ENCODE measurements at places on chromosomes 4 and X.

GRCh38 chrX:20456971-20457370, 190.3 kb upstream of the RPS6KA3 start:
- DNase-seq, result no peak

DNA sequence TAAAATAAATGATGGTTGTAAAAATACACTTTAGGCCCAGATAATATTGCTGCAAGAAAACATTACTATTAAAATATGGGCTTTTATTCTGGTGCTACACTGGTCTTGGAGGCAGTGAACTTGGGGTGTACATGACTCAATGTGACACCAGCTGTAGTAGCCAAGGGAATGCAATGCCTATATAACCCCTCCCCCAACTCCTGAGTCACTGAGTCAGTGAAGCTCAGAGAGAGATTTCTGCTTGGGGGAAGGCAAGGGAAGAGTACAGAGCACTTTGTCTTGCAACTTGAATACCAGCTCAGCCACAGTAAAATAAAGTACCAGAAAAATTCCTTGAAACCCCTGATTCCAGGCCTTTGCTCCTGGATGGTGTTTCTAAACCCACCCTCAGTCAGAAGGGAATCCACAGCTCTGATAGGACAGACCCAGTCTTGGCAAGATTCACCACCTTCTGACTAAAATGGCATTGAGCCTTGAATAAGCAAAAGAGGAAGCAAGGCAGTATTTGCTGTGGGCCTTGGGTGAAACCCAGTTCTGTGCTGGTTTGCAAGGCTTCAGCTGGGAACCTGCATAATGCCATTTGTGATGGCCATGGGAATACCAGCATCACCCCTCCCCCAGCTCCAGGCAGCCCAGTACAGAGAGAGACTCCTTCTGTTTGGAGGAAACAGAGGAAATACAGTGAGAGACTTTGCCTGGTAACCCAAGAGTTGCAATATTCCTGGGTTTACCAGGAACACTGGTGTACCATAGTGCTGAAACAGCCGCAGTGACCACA, 209.9 kb downstream of the IQCM start:
- DNase-seq, result no peak

DNA sequence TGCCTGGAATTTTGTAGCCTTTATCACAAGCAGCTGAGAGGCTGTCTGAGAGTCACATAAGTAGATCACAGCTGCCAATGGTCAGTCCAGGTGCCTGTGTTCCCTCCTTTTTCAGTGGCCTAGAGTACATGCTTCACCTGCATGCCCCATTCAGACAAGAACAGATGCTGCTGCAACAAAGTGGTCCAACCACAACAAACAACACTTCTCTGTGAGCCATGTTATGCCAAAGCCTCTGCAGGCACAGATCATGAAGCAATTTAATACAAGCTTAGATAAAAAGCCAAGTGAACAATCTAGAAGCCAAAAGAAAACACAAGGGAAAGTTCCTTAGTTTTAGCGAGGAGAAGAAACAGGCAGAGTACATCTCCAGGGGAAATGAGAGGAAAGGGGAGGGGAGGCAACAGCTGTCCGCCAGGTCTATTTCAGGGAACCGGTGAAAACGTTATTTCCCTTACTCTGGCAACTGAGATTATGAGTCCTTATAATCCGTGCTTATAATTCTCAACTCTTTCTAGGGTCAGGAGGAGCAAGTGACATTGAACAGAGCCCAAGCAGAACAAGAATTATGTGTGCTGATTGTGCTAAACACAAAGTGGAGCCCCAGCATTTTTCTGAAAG, 92.6 kb downstream of the TSPAN5 start:
- no peak for DNase-seq

- DNase-seq, result no peak
These were observed 119.4 kb upstream of the SORBS2 start for GRCh38 chr4:185931375-185931774.

- no peak for DNase-seq
These were observed 290.6 kb downstream of the ZNF674 start for GRCh38 chrX:46254641-46255040.

DNA sequence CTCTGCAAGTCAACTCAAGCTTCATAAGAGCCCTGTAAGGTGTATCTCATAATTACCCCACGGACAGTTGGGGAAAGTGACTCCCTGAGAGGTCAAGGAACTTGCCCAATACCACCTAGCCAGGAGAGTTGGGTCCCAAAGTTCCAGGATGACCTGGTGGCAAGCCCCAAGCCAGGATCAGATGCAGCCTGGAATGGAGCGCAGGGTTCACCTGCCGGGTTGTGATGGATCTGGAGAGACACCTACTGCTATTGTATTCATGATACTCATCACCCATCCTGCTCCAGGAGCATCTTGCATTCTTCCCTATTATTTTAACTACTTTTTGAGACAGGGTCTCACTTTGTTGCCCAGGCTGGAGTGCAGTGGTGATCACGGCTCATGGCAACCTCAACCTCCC, 36.1 kb downstream of the ZBTB49 start:
- DNase-seq, result no peak

GRCh38 chrX:17435476-17435875, 60.5 kb downstream of the NHS start:
- DNase-seq, result no peak

DNA sequence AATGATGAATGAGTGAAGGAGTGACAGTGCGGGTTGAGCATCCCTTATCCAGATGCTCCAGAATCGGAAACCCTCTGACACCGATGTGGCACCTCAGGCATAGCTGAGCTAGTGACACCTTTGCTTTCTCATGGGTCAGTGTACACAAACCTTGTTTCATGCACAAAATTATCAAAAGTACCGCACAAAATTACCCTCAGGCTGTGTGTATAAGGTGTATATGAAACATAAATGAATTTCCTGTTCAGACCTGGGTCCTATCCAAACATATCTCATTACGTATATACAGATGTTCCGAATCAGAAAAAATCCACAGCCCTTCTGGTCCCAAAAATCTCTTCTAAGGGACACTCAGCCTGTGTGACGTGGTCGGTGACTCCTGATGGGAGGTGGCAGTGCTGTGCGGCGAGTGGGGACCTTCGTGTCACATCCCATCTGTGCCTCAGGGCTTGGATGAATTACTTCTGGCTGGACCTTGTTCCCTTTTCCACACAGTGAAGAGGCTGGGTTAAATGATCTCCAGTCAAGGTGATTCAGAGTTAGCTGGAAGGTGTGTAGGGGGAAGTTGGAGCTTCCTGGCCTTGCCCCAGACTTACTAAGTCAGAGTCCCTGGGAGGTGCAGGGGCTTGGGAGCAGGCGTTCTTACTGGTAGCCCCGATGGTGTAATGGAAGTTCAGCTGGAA, 18.8 kb downstream of the RGS12 start:
- no peak for DNase-seq

GRCh38 chr4:24979554-24979953, 51.2 kb downstream of the LGI2 start:
- DNase-seq, result no peak

GRCh38 chrX:18172970-18173369, 47.7 kb downstream of the BEND2 start:
- DNase-seq, result no peak

DNA sequence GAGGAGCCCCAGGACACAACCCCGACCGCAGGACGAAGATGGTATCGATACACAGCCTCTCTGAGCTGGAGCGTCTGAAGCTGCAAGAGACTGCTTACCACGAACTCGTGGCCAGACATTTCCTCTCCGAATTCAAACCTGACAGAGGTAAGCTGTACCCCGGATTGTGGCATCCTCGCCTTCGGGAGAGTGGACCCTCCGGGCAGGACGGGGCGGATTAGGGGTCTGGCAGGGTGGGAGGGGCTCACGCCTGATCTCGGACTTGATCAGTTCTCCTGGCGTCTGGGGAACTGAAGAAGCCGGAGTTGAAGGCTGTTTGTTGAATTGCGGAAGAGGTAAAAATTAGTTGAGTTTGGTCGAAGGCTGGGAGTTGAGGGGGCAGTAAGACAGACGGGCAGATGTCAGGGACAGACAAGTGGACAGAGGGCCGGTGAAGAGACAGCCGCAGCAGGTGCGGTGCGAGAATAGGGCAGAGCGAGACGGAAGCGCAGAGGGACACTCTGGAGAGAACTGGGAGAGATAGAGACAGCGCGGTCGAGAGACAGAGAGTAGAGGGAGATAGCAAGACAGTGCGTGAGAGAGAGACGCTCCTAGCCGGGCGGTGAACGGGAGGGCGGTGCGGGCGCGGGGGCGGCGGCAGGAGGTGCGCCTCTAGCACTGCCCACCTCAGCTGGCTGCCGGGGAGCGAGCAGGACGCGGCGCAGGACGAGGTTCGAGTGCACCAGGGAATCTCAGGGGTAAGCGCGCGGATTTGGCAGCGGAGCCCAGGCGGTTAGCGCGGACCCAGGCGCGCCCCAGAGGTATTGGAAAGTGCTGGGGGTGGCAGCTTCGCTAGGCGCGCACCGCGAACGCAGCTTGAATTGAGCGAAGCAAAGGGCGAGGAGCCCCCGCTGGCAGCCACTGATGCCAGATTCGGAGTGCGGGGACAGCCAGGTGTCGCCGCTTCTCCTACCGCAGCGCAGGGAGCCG, 23.9 kb downstream of the ARHGAP36 start:
- no peak for DNase-seq

DNA sequence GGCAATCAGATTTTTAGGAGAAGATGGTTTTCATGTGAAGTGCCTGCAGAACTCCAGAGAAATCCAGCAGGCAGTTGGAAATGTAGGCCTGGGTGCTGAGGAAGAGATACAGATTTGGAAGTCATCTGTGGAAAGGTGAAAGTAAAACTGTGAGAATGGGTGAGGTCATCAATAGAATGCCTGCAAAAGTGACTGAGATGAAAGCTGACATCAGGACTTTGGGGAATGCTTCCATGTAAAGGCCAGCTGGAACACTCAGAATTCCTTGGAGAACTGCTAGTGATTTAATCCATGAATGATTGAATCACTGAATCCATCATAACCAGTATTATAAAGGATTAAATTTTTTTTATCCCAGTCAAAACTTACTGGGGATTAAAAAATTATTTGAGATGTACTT, 124.5 kb upstream of the GIMD1 start:
- DNase-seq, result no peak

GRCh38 chr4:26682436-26682835, 98.6 kb downstream of the TBC1D19 start:
- DNase-seq, result no peak

- no peak for DNase-seq
These were observed 53.2 kb downstream of the CPLX1 start for GRCh38 chr4:772776-773175.

DNA sequence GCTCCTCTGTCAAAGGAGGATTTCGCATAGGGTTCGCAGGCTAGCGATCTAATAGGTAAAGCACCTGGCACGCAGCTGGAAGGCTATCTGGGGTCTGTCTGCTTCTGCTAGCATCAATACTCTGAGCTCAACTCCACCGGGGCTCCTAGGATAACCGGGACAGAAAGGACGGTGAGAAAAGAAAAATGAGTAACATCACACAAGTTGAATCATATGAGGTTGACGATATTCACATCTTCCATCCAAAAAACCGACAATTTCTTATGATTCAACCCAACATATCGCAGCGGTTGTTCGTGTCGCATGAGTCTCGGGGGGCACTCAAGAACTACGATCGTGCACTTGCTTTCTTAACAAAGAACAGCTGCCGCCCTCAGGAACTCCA, 1.8 kb downstream of the PROM1 start:
- no peak for DNase-seq

DNA sequence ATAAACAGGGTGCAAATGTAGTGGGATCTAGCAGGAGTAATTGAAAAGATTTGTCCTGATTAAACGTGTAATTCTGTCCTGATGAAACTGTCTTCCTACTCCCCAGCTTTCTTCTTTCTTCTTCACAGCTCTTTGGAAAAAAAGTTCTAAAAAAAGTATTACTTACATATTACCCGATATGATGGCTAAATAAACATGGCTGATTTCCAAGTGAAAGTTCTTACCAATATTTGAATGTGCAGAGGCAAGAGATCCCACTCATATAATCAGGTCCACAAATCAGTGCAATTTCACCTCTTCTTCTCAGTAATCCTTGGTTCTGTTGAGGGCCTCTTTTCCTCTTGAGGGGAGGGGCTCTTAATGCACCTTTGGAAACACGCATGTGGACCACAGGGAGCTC, 78.7 kb downstream of the ZNF827 start:
- no peak for DNase-seq

DNA sequence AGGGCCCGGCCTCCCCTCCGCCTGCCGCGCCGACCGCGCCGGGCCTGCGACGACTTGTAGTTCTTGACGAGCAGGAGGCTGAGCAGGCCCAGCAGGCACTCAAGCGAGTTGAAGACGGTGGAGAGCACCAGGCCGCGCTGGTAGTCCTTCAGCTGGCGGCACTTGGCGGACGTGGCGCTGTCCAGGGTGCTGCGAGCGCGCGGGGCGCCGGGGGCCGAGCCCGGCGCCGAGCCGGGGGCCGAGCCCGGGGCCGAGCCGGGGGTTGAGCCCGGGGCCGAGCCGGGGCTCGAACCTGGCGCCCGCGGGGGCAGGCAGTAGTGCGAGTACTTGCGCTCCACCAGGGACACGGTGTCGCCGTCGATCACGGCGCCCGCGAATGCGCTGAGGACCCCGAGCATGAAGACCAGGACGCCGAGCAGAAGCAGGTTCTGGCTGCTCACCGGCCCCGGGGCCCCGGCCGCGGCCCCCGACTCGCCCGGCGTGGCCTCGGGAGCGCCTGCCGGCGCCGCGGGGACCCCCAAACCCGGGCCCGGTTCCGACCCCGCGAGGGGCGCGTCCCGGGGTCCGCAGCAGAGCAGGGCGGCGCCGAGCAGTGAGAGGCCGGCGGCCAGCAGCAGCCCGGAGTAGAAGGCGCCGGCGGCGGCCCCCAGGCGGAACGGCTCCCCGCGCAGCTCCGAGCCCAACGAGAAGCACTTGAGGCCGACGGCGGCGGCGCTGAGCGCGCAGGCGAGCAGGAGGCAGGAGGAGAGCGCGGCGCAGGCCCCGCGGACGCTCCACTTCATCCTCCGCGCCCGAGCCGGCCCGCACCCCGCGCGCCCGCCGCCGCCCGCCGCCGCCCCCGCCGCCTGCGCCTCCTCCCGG, 584 bp downstream of the TMEM271 start:
- peak; percentile 59 for DNase-seq

GRCh38 chr4:137678796-137679195, 146.5 kb upstream of the PCDH18 start:
- no peak for DNase-seq

GRCh38 chrX:24561121-24561520, 86.0 kb downstream of the PCYT1B start:
- no peak for DNase-seq

DNA sequence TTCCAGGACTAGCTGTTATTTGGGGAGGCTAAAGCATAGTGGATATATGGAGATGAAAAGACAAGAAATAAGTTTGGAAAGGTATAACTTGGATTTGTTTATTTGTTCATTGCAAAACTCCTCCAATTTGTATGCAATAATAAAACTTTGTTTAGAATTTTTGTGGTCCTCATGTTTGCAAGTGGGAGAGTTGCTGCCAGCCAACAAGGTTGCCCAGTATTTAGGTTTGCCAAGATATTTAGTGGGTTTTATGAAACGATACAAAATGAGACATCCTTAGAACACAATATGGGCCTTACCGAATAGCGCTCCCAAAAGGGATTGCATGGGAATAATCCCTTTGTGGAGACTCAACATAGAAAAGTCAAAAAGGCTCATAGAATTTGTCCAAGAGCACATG, 162.1 kb downstream of the INPP4B start:
- no peak for DNase-seq
